ENCODE measurements at places on chromosomes 16 and 17.

GRCh38 chr17:35912942-35913341 is 17.6 kb downstream of the RDM1 start:
- DNase-seq: no peak

- DNase-seq: no peak
Measured at GRCh38 chr16:57470711-57471110, 8.2 kb downstream of the POLR2C start.

GRCh38 chr16:54102888-54103866 is 183.4 kb downstream of the IRX3 start:
- DNase-seq: no peak

DNA sequence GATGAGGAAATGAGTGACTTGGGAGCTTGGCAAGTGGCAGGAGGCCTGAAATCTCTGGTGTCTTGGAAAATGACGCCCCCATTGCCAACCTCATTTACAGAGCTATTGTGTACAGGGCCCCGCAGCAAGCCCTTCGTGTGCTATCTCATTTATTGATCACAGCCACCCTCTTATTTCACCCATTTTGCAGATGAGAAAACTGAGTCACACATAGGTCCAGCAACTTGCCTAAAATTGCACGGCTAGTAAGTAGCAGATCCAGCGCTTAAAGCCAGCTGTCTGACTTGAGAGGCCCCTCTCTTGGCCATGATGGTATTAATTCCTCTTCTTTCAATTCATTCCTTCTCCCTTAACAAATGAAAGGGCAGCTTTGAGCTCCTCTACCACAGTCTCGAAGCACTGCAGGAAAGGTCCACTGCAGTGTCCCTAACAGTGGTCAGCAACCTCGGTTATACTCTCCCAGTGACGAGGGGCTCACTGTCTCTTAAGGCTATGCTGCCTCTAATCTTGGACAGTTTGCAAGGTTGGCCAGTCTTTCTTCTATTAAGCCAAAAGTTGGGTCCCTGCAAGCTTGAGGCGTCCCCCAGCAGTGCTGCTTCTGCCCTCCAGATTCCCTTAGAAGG is 162.2 kb downstream of the COPRS start:
- DNase-seq: no peak

- no peak for DNase-seq
Measured at GRCh38 chr17:49067163-49067562, 65.4 kb upstream of the B4GALNT2 start.

DNA sequence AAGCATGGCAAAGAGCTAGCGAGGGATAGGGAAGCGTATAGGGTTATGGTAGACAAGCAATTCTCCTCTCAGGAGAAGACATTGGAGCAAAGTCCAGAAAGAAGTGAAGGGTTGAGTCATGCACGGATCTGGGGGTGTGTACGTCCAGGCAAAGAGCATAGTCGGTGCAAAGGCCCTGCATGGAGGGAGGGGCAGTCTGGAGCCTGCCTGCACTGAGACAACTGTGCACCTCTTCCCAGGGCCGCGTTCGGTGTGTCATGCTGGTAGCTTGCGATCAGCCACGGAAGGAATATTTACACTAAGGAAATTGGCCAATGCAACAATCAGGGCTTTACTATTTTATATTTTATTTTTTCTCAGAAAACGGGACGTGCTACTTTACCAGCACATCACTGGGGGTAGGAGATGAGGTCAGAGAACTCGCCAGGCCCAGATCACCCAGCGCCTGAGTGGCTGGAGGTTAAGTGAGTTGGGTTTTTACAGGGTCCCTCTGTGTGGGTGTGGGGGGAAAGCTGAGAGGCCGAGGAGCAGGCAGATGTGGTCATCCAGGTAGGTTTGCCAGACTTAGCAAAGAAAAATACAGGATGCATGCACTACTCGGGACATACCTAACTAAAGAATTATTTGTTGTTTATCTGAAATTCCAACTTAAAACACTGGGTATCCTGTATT is 6.7 kb upstream of the B9D1 start:
- no peak for DNase-seq

DNA sequence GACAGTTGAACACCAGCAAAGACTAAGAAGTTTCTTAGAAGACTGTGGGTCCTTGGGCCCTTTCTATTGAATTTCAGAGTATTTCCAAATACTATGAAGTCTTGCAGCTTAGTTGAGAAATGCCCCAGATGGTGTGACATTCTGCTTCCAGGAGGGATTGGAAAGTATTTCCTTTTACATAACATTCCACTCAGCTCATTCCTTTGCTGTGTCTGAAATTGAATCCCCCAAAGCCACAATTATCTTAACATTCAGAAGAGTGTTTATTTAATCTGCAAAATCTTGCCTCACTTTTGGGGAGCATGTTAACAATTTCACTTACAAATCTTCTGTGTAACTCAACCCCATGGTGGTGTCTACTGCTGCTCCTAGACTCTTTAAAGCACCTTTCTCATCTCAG is 307.7 kb downstream of the WWOX start:
- DNase-seq: no peak

DNA sequence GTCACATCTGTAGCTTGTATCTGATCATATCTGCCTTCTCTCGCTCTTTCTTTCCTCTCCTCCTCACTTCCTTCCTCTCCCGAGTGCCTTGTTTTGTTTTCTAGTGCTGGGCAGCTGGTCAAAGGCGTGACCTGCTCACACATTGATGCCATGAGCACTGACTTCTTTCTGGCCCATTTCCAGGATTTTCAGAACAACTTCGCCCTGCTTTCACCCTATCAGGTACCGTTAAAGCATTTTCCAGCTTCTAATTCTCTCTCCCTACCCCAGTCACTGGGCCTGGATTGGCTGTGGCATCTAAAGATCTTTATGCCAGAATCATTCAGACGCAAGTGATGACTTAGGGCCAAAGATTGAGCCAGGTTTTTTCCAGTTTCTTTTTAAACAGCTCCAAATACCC is 55.5 kb downstream of the OTOA start:
- DNase-seq: no peak

DNA sequence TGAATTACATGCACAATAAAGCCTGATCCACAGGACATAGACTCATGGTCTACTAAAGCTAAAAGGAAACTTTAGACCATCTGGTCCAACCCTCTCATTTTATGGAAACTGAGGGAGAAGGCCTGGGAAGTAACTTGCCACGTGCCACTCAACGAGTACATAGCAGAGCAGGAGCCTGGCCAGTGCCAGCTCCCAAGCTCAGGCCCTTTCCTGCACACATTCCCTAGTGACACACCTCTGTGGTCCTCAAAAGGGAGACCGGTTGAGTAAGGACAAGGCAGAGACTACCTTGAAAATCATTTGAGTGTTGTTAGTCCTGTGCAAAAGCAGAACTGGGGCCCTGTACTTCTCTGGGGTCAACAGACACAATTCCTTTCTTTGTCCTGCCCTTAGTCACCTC is 2.8 kb downstream of the CCL4L2 start:
- DNase-seq: no peak

GRCh38 chr17:21019976-21020586 is 22.7 kb downstream of the USP22 start:
- no peak for DNase-seq

- DNase-seq: no peak
Measured at GRCh38 chr17:79219208-79219935, 144.7 kb downstream of the ENGASE start.

- no peak for DNase-seq
Measured at GRCh38 chr17:19019041-19019941, 14.7 kb upstream of the FAM83G start.

DNA sequence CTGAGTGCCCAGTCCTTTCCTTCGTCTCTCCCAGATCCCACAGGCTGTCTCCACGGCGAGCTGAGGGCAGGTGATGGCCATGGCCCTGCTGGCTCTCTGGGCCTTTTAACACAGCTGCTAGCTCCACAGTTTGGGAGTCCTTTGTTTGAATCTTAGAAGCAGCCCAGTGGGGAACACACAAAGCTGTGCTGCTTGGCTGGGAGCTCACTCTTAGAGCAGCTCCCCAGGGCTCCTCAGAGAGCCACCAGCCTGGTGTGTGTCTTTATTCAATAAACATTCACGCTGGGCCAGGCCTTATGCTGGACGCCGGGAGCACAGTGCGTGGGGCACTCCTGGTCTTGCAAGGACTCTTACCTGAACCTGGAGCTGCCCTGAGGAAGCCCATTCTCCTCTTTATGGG is 29.7 kb downstream of the WNT3 start:
- no peak for DNase-seq

GRCh38 chr17:55722742-55723487 is at the start of gene TMEM100:
TSS of gene TMEM100 (minus strand) at chr17:55722864. CDS start at chr17:55721070, 1,794 bp downstream.
- no peak for DNase-seq

GRCh38 chr16:57630931-57631845 is 2.8 kb downstream of the ADGRG1 start:
- DNase-seq: no peak

DNA sequence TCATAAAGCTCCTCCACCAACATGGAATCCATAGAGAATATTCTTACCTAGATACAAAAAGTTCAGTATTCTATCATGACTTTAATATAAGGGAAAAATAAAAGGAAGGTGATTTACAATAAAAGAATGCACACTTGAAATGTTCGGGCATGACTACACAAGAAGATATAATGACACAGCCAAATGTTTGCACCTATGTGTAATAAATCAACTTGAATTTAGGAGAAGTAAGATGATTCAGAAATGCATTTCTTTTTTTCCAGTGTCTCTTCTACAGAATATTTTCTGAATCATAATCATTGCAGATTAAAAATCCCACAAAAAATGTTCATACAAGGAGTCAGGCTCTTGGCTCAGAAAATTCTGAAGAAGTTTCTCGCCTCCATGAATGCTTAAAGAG is 404.0 kb upstream of the HSBP1 start:
- no peak for DNase-seq

DNA sequence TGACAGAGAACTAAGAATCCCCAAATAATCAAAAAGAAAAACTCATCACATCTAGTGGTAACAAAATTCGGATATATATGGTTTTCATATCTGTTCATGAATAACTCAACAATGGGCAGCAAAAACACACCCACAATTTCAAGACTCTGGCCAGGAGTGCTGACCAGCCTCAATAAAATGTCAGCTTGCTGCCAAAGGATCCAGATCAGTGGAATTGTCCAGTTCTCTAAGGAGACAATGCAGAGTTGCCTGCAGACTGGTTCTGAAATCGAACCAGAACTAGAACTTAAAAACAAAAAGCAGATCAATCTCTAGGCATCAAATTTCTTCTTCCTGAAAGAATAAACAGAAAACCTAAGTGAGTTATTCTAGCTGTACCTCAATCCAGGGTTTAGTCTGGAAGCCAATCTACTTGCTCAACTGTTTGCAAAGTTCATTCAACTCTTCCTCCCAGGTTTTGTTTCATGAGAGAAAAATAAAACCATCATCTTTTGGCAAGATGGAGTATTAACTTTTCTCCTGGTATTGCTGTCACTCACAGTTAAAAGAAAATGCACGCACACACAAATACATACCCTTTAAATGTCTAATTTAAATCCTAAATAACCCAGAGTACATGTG is 61.0 kb downstream of the CFDP1 start:
- no peak for DNase-seq

DNA sequence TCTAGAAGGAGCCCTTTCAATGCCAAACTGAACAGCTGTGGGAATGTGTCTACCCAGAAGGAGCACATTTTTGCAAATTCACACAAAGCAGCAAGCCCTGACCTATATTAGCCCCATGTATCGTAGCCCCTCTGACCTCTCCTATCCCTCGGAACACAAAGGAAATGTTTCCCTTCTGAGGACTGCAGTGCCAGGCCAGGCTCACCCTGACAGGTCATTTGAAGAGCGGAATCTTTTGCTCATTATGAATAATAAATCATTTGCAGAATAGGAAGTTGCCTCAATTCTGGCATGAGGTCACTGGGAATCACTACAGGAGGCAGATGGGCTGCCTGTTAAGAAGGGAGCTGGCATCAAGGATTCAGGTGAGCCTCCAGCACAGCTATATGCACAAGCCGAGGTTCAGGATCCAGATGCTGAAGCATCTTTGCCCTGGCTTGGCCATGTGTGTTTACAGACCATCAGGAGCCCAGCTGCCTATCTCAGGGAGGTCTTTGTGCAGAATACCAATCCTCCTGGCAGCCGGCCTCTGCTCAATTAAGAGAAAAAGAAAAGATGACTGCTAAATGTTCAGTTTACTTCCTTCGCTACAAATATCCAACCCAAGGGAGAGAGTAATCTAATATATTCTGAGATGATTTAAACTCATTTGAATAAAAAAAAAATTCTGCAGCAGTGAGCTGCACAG is 119.4 kb downstream of the USP31 start:
- DNase-seq: no peak

DNA sequence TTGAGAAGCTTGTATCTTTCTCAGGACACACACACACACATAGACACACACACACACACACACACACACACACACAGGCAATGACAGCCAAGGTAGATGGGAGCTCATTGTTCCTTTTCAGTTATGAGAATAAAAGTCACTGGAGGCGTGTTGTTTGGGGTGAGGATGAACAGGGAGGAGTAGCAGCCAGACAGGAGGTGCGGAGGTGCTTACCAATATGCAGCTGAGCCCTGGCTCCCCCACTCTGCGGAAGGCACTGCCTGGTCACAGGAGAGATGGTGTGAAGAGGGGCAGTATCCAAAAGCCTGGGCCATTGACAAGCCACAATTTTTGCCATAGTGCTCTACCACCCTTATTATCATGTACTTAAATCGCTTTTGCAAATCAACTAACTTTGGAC is 77.4 kb downstream of the CBLN1 start:
- DNase-seq: no peak

GRCh38 chr16:77433146-77433545 is 1.7 kb downstream of the ADAMTS18 start:
- DNase-seq: no peak

GRCh38 chr17:13365331-13365730 is 236.4 kb downstream of the HS3ST3A1 start:
- no peak for DNase-seq

DNA sequence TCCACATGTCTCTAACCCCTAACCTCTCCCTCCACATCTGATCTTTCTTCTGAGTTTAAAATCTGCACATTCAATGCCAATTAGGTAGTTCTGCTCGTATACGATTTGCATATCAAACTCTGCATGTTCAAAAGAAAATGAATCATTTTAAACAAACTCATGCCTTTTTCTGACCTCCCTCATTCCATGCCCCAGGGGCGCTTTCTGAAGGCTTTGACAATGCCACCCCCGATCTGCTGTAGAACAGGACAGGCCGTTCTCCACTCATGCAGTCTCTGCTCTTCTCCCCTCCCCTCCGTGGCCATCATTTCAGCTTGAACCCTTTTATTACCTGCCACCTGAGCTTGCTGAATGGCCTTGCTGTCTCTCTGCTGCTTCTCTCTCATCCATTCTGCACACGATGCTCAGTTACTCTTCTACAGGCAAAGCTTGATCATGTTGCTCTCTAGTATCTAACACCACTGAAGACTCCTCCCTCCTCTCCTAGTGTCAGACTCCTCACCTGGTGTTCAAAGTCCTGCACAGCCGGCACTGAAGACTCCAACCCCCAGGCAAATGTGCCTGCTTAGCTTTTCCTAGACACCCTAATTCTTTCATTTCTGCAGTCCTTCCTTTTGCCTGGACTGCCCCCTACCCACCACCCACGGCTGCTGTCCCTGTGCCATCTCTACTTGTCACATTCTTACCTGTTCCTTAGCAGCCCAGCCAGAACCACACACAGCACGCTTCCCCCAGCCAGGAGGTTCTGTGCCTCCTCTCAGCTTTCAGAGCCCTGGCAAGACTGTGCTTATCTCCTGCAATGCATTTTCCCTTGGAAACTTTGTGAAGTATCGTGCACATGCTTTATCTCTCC is 6.2 kb downstream of the TMEM238L start:
- DNase-seq: no peak
